Iris pigment epithelial cell (primary cell): ENCODE measurements at places on chromosomes 5 and 9.

GRCh38 chr9:74755355-74755754 lies 132.4 kb downstream of the TRPM6 start:
- DNase-seq = no peak

DNA sequence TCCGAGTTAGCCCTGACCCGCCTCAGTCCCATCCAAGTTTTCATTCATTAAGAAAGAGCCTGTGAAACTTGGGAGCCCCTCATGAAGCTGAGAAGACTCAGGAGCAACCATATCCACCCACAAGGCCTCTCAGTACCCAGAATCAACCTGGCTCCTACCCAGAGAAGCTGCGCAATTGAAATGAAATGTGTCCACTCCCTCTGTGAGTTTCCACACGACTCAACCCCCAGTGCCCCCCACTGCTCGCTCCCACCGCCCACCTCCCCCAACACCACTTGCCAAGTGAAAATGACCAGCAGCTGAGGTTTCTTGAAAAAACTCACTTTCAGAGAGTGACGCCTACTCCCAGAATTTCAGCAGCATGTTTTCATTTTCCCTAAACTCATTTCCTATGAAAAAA lies 104.6 kb downstream of the CDK5RAP2 start:
- peak; percentile 85 for DNase-seq

DNA sequence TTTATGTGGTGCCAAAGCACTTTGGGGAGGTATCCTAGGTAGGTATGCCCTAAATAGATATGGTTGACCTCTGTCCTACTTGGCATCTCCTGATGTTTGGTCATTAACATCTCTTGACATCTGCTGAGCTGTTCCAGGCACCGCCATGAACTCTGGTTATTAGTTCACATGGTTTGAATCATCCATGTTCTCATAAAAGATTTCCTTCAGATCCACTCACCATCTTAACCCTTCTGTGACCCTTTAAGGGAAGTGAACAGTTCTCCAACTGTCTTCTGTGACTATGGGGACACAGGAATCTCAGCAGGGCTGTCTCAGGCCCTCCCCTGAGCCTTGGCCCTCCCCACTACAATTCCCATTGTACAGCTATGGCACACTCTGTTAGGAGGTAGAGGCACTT lies 167.7 kb downstream of the CDH6 start:
- DNase-seq = peak; percentile 87

DNA sequence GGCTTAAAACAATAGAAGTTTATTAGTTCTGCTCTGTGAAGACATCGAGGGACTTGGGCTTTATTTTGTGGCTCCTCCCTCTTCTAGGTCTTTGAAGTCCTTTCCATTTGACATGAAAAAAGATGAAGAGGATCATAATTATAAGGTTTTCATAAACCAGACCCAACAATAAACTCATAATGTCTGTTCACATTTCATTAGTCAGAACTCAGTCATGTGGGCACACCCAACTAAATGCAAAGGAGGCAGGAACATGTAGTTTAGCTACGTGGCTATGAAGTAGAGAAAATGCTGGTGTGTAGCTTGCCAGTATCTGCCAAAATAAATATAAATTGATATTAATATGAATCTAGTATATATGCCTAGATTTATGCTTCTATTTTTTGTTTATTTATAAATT lies 393.9 kb upstream of the C9orf72 start:
- no peak for DNase-seq

DNA sequence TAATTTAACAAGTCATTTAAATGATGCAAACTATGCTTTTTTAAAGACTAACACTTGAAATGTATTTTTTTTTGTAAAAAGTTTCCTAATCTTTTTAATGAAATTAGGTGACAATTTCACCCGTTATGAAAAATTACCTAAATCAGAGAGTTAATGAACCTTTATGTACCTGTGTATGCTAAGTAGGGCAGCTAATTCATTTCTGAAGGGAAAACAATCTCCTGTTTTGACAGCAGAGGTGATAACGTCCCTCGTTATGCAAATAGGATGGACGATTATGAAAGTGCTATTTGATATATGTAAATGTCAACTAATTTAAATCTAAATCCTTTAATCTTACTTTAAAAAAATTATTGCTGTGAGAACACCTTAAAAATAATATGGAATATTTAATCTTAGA lies 58.8 kb downstream of the MEF2C start:
- DNase-seq = no peak

- no peak for DNase-seq
Observed at GRCh38 chr9:76803083-76803482, 38.8 kb downstream of the PCA3 start.

DNA sequence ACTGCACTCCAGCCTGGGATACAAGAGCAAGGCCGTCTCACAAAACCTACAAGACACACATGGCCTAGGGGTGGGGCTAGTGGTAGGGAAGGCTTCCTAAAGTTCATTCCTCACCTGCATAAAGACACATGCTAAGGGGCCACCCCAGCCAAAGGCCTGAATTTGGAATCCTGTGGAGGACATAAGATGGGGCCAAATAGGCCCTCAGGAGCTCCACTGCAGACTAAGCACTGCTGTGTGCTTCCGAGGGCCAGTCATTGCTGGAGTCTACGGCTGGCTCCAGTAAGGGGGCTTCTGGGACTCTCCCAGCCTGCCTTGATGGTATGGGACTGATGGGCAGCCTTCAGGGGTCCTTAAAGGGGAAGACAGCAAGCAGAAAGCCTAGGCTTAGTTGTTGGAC lies 5.7 kb downstream of the NOP16 start:
- no peak for DNase-seq

DNA sequence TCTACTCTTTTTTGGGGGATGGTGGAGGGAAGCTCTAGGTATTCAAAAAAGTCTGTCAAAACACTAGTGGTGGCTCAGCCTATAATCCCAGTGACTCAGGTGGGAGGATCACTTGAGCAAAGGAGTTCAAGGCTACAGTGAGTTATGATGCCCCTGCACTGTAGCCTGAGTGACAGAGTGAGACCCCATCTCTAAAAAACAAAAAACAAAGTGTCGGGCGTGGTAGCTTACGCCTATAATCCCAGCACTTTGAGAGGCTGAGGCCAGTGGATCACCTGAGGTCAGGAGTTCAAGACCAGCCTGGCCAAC lies 15.8 kb upstream of the SLC35D2 start:
- no peak for DNase-seq

DNA sequence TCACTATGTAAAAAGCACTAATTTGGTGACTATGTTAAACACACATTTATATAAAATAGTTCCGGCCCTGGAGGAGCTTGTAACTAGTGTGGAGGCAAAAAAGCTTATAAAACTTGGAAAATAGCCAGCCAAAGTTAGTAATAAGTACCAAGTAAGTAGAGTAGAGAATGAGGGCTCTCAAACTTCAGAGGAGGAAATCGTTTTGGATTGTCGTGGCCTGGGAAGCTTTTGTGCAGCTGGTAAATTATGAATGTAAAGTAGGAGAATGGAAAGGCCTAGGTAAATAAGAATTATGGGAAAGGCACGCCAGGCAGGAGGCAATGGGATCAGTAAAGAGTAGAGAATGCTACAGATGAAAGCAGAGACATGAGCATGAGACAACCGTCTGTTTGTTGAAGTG lies 832.7 kb upstream of the ZNF608 start:
- no peak for DNase-seq

- DNase-seq = no peak
Observed at GRCh38 chr9:93944011-93944410, 11.1 kb downstream of the BARX1 start.

GRCh38 chr5:149141957-149142851 lies 911 bp downstream of the ABLIM3 start:
- DNase-seq = peak; percentile 50
